Mammary microvascular endothelial cell (primary cell): ENCODE measurements at places on chromosomes 13 and 19. TPM values are rescaled to one million over a fixed set of nuclear protein-coding genes. Genes with fewer than 3 reads are reported as not detected.

MPHOSPH8 gene
- 13.8 and 19.2 TPM in 2 replicates for total RNA-seq

PEX11G gene
- total RNA-seq: 1.1 and 2.1 TPM in 2 replicates

ZNF529 gene
- 2.7 and 4.1 TPM in 2 replicates for total RNA-seq

ZNF615 gene
- total RNA-seq: 5.1 and 7.7 TPM in 2 replicates

FGF22 gene
- total RNA-seq: not detected in 2 replicates

ZNF296 gene
- total RNA-seq: 0.54 and 1.2 TPM in 2 replicates
